ENCODE measurements at places on chromosomes 5 and 9. TPM values are rescaled to one million over a fixed set of nuclear protein-coding genes. Genes with fewer than 3 reads are reported as not detected.
A peak's percentile ranks its signal among the peaks of the same experiment; 100 is the strongest.

DNA sequence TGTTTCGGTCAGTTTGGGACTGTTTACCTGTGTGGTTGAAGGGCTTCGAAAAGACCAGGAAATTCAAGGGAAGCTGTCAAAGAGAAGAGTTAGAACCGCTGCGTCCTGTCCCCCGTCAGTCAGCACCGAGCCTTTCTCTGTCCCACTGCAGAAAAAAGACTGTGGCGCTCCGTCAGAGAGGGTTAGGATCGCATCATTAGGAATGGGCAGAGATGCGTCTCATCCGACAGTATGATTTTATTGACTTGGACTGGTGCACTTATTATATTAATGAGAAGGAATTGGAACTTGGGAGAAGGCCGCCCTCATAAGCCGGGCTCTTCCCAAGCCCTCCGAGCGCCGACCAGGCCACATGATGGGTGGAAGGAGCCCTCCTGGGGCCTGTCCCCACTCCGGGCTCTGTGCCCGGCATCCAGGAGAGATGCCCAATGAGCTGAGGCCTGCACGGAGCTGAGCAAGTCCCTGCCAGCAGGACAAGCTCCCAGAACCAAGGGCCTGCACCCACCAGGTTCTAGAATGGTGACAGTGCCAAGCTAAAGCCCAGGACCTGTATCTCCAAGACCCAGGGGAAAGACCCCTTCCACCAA lies 71.5 kb downstream of the NEK6 start:
- H3K27me3 ChIP-seq: no peaks in the 10 kb centered on the region
- peaks cover 5% of the 10 kb centered on the region for H3K36me3 ChIP-seq
- H3K4me3 ChIP-seq: no peak overlapping the region
- DNase-seq: no peak
- H3K4me1 ChIP-seq: no peaks in the 10 kb centered on the region

GRCh38 chr5:11803436-11803835 lies 100.8 kb downstream of the CTNND2 start:
- no peak for DNase-seq
- H3K4me3 ChIP-seq: no peak overlapping the region
- H3K4me1 ChIP-seq: no peaks in the 10 kb centered on the region
- no peak overlapping the region for H3K27ac ChIP-seq
- H3K36me3 ChIP-seq: no peaks in the 10 kb centered on the region

DNA sequence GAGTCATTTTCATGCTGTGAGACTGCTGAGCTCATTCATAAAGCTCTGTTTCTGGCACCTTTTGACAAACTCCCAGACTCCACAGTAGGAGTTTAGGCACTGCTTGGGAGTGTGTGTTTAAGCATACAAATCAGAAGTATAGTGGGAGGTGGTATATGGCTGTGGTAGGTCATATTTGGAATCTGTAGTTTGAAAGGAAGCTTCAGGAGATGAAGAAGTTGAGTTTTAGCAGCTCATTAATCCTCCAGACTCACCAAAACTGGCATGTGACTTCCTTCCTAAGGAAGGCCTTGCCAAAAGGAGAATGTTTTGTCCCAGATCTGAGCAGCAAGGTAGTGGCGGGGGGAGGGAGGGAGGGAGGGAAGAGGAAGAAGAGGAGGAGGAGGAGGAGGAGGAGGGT lies 52.8 kb downstream of the SAXO1 start:
- H3K27me3 ChIP-seq: no peaks in the 10 kb centered on the region
- no peaks in the 10 kb centered on the region for H3K36me3 ChIP-seq
- no peak for DNase-seq
- peak overlapping the region; percentile 16 for H3K27ac ChIP-seq
- peaks cover 15% of the 10 kb centered on the region for H3K4me1 ChIP-seq

DNA sequence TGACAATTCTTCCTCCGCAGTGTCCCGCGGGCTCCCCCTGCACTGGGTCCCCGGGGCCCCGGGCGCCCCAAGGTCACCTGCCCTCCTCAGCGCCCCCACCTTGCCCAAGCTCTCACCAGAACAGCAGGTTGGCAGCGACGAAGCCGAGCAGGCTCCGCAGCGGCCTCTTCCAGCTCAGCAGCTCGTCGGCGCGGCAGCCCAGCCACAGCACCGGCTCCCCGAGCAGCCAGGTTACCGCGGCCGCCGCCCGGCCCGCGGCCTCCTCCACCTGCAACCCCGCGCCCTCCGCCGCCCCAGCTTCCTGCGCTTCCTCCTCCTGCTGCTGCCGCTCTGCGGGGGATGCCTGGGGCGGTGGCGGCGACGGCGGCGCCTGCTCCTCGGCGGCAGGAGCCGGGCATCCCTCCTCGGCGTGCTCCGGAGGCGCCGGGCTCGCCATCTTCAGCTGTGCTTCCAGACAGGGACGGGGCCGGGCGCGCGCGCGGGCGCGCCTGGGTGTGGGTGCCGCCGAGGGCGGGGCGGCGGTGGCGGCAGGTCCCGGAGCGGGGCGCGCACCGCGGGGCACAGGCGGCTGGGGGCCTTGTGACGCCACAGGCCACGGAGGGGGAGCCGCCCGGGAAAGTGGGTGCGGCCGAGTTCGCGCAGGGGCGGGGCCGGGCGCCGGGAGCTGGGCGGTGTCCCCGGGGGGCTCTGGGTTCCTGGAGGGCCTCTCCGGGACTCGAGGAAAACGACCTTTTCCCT lies at the start of gene RETREG1:
Gene RETREG1 (minus strand): TSS at position 462 of the 738 bp plus-strand sequence. CDS start 26 bp downstream, at position 436.
- H3K4me1 ChIP-seq: peaks cover 8% of the 10 kb centered on the region
- peak within 1 kb of the TSS; percentile 70 for H3K4me3 ChIP-seq

GRCh38 chr5:90690307-90690706 lies 131.7 kb downstream of the ADGRV1 start:
- H3K4me3 ChIP-seq: no peak overlapping the region
- H3K4me1 ChIP-seq: no peaks in the 10 kb centered on the region
- no peaks in the 10 kb centered on the region for H3K27me3 ChIP-seq
- H3K36me3 ChIP-seq: no peaks in the 10 kb centered on the region
- no peak for DNase-seq

GRCh38 chr9:715300-715699 lies 126.2 kb upstream of the DMRT1 start:
- peaks cover 47% of the 10 kb centered on the region for H3K4me1 ChIP-seq
- peaks cover 29% of the 10 kb centered on the region for H3K36me3 ChIP-seq
- no peaks in the 10 kb centered on the region for H3K27me3 ChIP-seq
- H3K27ac ChIP-seq: peak overlapping the region; percentile 2
- H3K4me3 ChIP-seq: no peak overlapping the region

DNA sequence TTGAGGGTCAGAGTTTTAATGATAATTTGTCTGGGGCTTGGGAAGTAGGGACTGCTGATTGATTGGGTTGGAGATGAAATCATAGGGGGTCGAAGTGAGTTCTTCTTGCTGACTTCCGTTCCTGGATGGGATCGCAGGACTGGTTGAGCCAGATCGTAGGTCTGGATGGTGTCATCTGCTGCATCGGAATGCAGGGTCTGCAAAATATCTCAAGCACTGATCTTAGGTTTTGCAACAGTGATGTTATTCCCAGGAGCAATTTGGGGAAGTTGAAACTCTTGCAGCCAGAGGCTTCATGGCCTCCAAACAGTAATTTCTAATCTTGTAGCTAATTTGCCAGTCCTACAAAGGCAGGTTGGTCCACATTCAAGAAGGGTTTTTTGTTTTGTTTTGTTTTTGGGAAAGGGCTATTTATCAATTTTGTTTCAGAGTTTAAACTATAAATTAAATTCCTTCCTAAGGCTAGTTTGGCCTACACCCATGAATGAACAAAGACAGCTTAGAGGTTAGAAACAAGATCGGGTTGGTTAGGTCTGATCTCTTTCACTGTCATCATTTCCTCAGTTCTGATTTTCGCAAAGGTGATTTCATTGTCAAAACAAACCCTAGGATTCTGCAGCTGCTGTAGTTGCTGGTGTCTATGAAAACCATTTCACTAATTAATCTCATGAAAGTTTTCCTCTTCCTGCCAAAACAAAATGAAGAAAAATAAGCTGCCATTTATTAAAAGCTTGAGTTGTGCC lies 388.0 kb downstream of the TMEM232 start:
- no peak for DNase-seq
- H3K4me1 ChIP-seq: no peaks in the 10 kb centered on the region
- H3K27me3 ChIP-seq: no peaks in the 10 kb centered on the region
- no peak overlapping the region for H3K4me3 ChIP-seq

GRCh38 chr9:1009101-1009707 lies 32.7 kb downstream of the DMRT3 start:
- H3K4me1 ChIP-seq: no peaks in the 10 kb centered on the region
- no peaks in the 10 kb centered on the region for H3K36me3 ChIP-seq
- no peak overlapping the region for H3K27ac ChIP-seq
- no peaks in the 10 kb centered on the region for H3K27me3 ChIP-seq
- no peak overlapping the region for H3K4me3 ChIP-seq

GRCh38 chr9:114153761-114154599 lies 1.4 kb upstream of the COL27A1 start:
- no peak for DNase-seq
- H3K27ac ChIP-seq: no peak overlapping the region
- peaks cover 24% of the 10 kb centered on the region for H3K27me3 ChIP-seq
- peak overlapping the region; percentile 15 for H3K4me3 ChIP-seq
- H3K36me3 ChIP-seq: no peaks in the 10 kb centered on the region
- H3K4me1 ChIP-seq: peaks cover 14% of the 10 kb centered on the region

GRCh38 chr5:138654281-138654867 lies 79.2 kb upstream of the HSPA9 start:
- DNase-seq: no peak
- no peaks in the 10 kb centered on the region for H3K4me1 ChIP-seq
- H3K4me3 ChIP-seq: no peak overlapping the region
- H3K27ac ChIP-seq: peak overlapping the region; percentile 76

- H3K27ac ChIP-seq: no peak overlapping the region
- no peak for DNase-seq
- H3K4me1 ChIP-seq: peaks cover 4% of the 10 kb centered on the region
- H3K4me3 ChIP-seq: no peak overlapping the region
- H3K27me3 ChIP-seq: no peaks in the 10 kb centered on the region
These were observed 40.7 kb downstream of the ASTN2 start for GRCh38 chr9:117374076-117374725.

GRCh38 chr5:150661086-150661485 lies at the start of gene MYOZ3:
Gene MYOZ3 (plus strand): TSS chr5:150661251. CDS start chr5:150662942, 1,691 bp downstream.
- no peaks in the 10 kb centered on the region for H3K4me1 ChIP-seq
- H3K36me3 ChIP-seq: no peaks in the 10 kb centered on the region
- no peaks in the 10 kb centered on the region for H3K27me3 ChIP-seq
- no peak within 1 kb of the TSS for H3K4me3 ChIP-seq

DNA sequence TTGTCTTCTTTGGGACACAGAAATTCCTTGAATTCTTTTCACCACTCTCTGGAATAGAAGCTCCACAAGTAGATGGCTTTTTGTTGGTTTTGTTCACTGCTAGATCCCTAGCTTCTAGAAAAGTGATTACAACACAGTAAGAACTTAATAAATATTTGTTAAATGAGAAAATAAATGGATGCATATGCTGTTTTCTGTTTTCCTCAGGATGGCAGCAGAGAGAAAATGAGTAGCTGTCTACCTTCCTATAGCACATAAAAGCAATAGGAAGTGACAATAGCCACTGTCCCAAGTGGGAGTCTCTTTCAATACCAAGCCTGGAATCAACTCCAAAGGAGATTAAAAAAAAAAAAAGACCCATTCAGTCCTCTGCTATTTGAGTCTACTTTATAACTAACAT lies 100.6 kb upstream of the NREP start:
- H3K27ac ChIP-seq: no peak overlapping the region
- H3K4me3 ChIP-seq: no peak overlapping the region
- H3K4me1 ChIP-seq: no peaks in the 10 kb centered on the region
- H3K27me3 ChIP-seq: no peaks in the 10 kb centered on the region

DNA sequence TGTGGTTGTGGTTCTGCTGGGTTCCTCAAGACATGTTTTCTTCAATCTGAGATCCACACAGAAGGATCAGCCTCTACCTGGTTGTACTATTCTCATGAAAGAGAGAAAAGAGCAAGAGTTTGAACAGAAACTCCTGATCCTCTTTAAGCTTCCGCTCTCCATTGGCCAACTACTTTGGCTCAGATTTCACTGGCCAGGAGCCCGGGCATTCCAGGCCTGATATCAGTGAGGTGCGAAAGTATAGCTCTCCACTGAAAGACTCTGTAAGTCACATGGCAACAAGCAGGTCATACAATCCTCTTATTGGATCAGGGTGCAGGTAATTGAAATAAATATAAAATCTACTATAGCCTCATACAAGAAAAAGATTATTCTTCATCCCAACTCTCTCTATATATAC lies 920.5 kb downstream of the TLE4 start:
- H3K36me3 ChIP-seq: no peaks in the 10 kb centered on the region
- H3K27me3 ChIP-seq: no peaks in the 10 kb centered on the region
- H3K4me3 ChIP-seq: no peak overlapping the region
- no peak for DNase-seq

DNA sequence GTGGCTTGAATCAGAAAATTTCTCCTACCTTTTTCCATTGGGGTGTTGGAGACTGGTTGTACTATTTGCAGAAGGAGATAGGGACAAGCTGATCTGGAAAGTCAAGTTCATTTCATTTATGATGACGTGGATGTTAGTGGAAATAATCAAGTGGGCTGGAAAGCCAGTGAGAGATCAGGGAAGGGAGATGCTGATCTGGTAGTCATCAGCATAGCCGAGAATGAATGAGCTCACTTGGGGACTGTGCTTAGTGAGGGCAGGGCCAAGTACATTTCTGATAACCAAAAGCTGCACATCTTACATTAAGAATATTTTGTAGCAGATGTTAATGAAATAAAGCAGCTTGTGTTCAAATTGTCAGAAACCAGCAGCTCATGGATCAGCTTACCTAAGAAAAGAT lies 12.1 kb downstream of the MAN2A1 start:
- H3K4me3 ChIP-seq: no peak overlapping the region
- DNase-seq: no peak
- H3K27ac ChIP-seq: no peak overlapping the region
- no peaks in the 10 kb centered on the region for H3K27me3 ChIP-seq
- no peaks in the 10 kb centered on the region for H3K4me1 ChIP-seq

GRCh38 chr5:82827651-82828050 lies 249.5 kb downstream of the TMEM167A start:
- H3K27me3 ChIP-seq: no peaks in the 10 kb centered on the region
- H3K4me3 ChIP-seq: no peak overlapping the region
- H3K27ac ChIP-seq: no peak overlapping the region
- H3K4me1 ChIP-seq: no peaks in the 10 kb centered on the region

- no peaks in the 10 kb centered on the region for H3K36me3 ChIP-seq
- H3K4me3 ChIP-seq: no peak overlapping the region
- peak overlapping the region; percentile 91 for H3K27ac ChIP-seq
- H3K4me1 ChIP-seq: peaks cover 8% of the 10 kb centered on the region
- H3K27me3 ChIP-seq: no peaks in the 10 kb centered on the region
These were observed 48.6 kb downstream of the NACC2 start for GRCh38 chr9:136046554-136046920.

DNA sequence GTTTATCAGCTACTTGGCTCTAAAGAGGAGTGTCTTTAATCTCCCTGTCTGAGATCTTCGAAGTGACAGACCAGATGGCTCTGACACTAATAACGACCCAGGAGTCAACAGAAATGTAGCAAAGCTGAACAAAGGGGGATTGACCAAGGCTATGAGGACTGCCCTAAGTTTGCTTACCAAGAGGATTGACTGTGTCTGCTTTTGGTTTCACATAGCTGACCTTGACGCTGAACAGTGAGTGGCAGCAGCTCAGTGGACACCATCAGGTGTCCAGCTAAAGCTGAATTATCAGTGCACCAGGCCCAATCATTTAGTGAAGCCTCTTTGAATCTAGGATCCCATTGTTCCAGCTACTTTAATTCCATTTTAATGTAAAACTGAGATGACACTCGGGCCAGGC lies 262.6 kb downstream of the COX7C start:
- H3K4me1 ChIP-seq: no peaks in the 10 kb centered on the region
- H3K27ac ChIP-seq: no peak overlapping the region
- no peak for DNase-seq
- no peaks in the 10 kb centered on the region for H3K27me3 ChIP-seq

Gene PCDHB11
- 6.9 TPM for total RNA-seq

Gene ZNF346
- 24.9 TPM for total RNA-seq

Gene TYRP1
- total RNA-seq: not detected

Gene IFNA17
- total RNA-seq: not detected

Gene SCGB3A2
- total RNA-seq: not detected

Gene IL13
- total RNA-seq: not detected

Gene EFNA5
- 10.2 TPM for total RNA-seq
